Stimulated activated CD8-positive, alpha-beta memory T cell treated with anti-CD3 and anti-CD28 coated beads, Interleukin-12 subunit alpha, Interleukin-12 subunit beta, amount 100 ng/mL, for 1 hour (primary cell): ENCODE measurements at places on chromosomes 16 and 17.

GRCh38 chr17:51397361-51398127, 137.2 kb downstream of the UTP18 start:
- DNase-seq: no peak

DNA sequence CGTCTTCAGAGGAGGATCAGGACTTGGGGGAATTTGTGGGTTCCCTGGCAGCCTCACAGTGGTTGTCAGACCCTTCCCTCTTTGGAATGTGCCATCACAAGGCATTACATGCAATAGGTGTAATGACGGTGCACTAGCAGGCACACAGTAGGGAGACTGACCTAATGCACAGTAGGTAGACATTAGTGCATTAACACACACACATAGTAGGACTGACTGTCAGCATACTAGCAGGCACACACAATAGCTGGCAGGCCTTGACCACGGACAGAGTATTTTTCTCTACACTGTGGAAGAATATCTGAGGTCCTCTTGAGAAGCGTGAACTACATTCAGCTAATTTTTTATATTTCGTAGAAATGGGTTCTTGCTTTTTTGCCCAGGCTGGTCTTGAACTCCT, 10.9 kb upstream of the UBALD2 start:
- no peak for DNase-seq

DNA sequence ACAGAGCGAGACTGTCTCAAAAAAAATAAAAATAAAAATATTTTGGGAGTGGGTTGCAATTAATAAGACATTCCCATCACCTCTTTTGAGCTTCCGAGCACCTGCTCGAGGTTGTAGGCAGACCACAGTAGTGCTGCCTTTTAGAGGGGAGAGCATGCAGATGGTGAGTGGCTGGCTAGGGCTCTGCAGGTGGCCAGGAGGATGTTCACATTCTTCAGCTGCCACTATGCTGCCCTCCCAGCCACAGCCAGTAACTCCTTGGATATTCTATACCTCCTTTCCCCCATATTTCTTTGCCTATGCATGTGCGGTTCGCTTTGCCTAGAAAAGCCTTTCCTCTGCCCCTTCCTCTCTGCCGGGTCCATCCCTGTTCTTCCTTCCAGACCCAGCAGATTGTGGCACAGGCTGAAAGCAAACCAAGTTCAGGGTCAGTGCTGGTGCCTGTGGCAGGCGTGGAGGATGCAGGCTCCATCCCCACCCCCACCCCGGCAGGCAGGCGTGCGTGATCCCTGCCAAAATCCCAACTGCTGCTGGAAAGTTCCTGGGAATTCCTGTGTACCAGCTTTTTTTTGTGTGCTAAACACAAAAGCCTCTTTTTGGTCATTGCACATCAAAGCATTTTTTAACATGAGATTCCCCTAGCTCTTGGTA, 33.8 kb upstream of the CMIP start:
- DNase-seq: no peak

DNA sequence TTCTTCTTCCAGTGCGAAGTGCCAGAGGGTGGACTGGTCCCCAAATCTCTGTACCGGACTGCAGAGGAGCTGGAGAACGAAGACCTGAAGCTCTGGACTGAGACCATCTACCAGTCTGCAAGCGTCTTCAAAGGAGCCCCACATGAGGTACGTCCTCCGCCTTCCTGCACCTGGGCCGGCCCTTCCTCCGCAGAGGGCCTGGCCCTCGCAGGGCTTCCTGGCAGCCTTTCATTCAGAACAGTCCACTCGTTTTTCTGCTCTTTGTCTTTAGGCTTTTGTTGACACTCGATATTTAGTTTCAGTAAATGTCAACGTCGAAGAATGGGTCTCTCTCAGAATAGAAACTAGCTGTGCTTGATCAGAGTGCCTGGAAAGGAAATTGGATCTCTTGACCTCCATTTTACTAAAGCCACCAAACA, 68.6 kb downstream of the SEC14L1 start:
- no peak for DNase-seq

- DNase-seq: no peak
These were observed 10.6 kb upstream of the CDH8 start for GRCh38 chr16:62046801-62047200.

GRCh38 chr17:59790910-59791309, 83.5 kb downstream of the VMP1 start:
- no peak for DNase-seq

DNA sequence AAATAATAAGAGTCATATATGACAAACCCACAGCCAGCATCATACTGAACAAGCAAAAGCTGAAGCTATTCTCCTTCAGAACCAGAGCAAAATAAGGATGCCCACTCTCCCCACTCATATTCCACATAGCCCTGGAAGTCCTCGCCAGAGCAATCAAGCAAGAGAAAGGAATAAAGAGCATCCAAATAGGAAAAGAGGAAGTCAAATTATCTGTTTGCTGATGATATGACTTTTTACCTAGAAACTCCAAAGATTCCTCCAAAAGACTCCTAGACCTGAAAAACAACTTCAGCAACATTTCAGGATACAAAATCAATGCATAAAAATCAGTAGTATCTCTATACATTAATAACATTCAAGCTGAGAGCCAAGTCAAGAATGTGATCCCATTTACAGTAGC, 217.5 kb downstream of the ABCC12 start:
- DNase-seq: no peak

GRCh38 chr16:85301231-85301630, 189.0 kb upstream of the CIBAR2 start:
- no peak for DNase-seq

GRCh38 chr16:57807968-57808528, 5.8 kb upstream of the KIFC3 start:
- peak; percentile 50 for DNase-seq
